ENCODE measurements at places on chromosomes 3 and 15. TPM values are rescaled to one million over a fixed set of nuclear protein-coding genes. Genes with fewer than 3 reads are reported as not detected.

CYP8B1 gene
- not detected for total RNA-seq

WDR82 gene
- 105 TPM for total RNA-seq

HIGD2B gene
- total RNA-seq = not detected

GP9 gene
- total RNA-seq = not detected

FANCD2OS gene
- total RNA-seq = not detected

GRCh38 chr15:28994142-28994830 is 108.5 kb downstream of the APBA2 start:
- DNase-seq = no peak
- H3K27ac ChIP-seq = no peak overlapping the region
- H3K4me1 ChIP-seq = peaks cover 15% of the 10 kb centered on the region
- peaks cover 10% of the 10 kb centered on the region for H3K36me3 ChIP-seq
- no peaks in the 10 kb centered on the region for H3K27me3 ChIP-seq

GRCh38 chr15:97748576-97748975 is 211.9 kb upstream of the ARRDC4 start:
- H3K27ac ChIP-seq = no peak overlapping the region
- no peak for DNase-seq
- H3K4me1 ChIP-seq = no peaks in the 10 kb centered on the region
- no peak overlapping the region for H3K4me3 ChIP-seq
- H3K36me3 ChIP-seq = no peaks in the 10 kb centered on the region

GRCh38 chr15:72284781-72285180 is 12.4 kb upstream of the PARP6 start:
- peaks cover 12% of the 10 kb centered on the region for H3K27me3 ChIP-seq
- no peaks in the 10 kb centered on the region for H3K36me3 ChIP-seq
- DNase-seq = no peak
- no peaks in the 10 kb centered on the region for H3K4me1 ChIP-seq

DNA sequence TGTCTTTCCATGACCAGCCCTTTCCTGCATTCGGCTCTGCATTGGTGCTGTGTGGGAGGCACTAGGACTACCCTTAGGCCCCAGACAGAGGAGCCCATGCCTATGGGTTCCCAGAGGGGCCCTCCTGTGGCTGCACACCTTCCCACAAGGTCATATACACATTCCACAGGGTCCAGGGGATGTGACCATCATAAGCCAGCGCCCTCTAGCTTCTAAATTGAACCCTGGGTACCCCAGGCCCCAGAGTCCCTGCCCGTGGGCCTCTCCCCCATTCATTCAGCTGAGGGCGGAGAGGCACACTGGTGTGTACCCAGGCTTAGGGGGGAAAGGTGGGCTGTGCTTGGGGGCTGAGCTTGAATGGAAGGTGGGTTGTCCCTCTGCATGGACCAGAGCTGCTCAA is 10.2 kb upstream of the SLC6A6 start:
- DNase-seq = no peak
- H3K27me3 ChIP-seq = no peaks in the 10 kb centered on the region
- no peak overlapping the region for H3K4me3 ChIP-seq
- H3K4me1 ChIP-seq = peaks cover 4% of the 10 kb centered on the region
- H3K36me3 ChIP-seq = no peaks in the 10 kb centered on the region
- no peak overlapping the region for H3K27ac ChIP-seq

DNA sequence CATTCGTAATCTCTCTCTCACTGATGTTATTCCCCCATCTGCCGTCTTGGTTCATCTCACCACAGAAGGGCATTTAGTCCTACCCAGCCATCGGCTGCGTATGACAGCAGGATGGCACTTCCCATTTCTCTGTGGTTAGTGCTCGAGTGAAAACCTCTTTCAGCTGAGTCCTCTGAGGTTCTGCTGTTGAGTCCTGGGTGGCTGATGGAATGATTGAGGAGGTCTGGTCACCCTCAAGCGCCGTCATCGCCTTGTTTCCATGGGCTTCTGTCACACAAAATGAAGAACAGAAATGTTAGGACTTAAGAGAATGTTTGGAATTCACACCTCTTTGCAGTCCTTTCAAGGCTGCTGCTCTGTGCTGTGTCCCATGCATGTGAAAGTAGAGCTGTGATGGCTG is 9.4 kb upstream of the SACM1L start:
- no peak for DNase-seq
- H3K27me3 ChIP-seq = peaks cover 3% of the 10 kb centered on the region
- no peak overlapping the region for H3K27ac ChIP-seq
- H3K4me3 ChIP-seq = no peak overlapping the region

DNA sequence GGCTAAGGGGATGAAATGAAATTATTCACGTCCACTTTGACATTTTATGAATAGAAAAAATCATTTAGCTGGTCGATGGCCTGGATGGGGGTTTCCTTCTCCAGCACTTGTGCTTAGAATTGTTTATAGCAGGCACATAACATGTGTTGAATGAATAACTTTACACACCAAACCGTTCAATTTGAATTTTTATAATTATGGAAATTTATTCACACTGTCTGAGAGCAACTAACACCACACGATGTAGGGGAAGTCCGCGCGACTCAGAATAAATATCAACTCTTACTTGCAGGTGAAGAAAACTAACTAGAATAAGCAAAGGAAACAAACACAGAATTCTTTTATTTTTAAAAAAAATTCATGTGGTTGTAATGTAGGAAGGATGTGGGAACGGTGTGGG is 81.3 kb downstream of the MINAR1 start:
- H3K27ac ChIP-seq = no peak overlapping the region
- H3K27me3 ChIP-seq = peaks cover 6% of the 10 kb centered on the region
- H3K36me3 ChIP-seq = no peaks in the 10 kb centered on the region
- H3K4me3 ChIP-seq = no peak overlapping the region
- no peak for DNase-seq

DNA sequence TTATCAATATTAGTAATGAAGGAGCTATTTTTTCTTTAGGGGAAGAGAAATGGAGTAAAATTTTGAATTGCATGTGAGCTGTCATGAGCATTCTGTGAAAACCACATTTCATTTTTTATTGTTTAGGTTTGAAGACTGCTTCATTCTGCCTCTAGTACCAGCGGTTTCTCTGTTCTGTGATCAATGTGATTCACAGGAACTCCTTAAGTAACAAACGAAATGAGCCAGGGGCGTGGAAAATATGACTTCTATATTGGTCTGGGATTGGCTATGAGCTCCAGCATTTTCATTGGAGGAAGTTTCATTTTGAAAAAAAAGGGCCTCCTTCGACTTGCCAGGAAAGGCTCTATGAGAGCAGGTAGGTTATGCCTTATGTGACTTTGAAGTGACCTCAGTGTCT is 13.0 kb downstream of the NIPA2 start:
- peaks cover 23% of the 10 kb centered on the region for H3K36me3 ChIP-seq
- no peak for DNase-seq
- H3K4me3 ChIP-seq = no peak overlapping the region

GRCh38 chr3:133210656-133211055 is 172.5 kb downstream of the TMEM108 start:
- H3K27me3 ChIP-seq = no peaks in the 10 kb centered on the region
- no peak for DNase-seq
- H3K4me3 ChIP-seq = no peak overlapping the region
- H3K36me3 ChIP-seq = no peaks in the 10 kb centered on the region
- H3K27ac ChIP-seq = no peak overlapping the region

- DNase-seq = no peak
- no peaks in the 10 kb centered on the region for H3K27me3 ChIP-seq
- H3K4me1 ChIP-seq = peaks cover 6% of the 10 kb centered on the region
- no peaks in the 10 kb centered on the region for H3K36me3 ChIP-seq
- H3K4me3 ChIP-seq = no peak overlapping the region
These were observed 753.5 kb upstream of the NECTIN3 start for GRCh38 chr3:110318108-110318507.

DNA sequence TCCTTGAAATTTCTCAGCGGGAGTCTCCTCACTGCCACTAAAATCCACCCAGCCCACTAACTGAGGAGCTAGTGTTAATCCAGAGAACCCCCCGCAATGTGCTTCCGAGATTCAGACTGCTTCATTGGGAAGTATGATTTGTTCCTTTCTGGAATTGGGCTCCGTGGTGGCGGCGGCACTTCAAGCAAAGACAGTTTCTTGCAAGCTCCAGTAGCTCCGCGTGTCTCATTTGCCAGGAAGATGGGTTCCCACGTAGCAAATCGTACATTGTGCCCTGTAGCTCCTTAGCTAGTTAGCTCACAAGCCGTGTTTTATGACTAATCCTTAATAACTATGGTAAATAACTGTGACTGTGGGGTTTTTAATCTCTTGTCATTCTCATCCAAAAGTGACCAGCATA is 45.4 kb downstream of the SLC6A1 start:
- H3K4me3 ChIP-seq = no peak overlapping the region
- H3K36me3 ChIP-seq = no peaks in the 10 kb centered on the region
- no peaks in the 10 kb centered on the region for H3K4me1 ChIP-seq

DNA sequence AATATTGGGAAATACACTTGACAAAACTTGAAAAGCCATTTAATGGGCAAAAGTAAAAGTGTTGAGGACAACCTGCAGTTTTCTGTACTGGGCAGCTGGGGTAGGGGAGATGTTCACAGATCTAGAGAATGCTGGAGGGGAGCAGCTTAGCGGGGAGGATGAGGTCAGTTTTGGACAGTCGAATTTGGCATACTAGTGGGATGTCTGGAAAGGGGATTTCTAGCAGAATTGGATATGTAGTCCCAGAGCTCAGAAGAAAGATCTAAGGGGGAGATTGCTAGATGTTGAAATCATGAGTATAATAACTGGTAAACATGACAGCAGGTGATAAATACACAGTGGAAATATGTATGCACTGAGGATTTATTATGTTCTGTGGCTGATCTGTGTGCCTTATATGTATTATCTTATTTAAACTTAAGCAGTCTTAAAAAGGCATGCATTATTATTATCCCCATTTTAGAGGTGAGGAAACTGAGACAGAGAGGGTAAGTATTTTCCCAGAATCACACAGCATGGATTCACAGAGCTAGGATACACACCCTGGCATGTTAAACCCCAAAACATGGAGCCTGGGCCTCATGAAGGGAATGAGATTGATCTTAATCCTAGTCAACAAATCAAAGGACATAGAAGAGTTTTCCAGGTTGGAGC is 42.7 kb downstream of the TLNRD1 start:
- no peak overlapping the region for H3K27ac ChIP-seq
- no peaks in the 10 kb centered on the region for H3K36me3 ChIP-seq
- peaks cover 7% of the 10 kb centered on the region for H3K27me3 ChIP-seq
- no peak for DNase-seq
- H3K4me1 ChIP-seq = no peaks in the 10 kb centered on the region

GRCh38 chr15:101121511-101122090 is 130.2 kb downstream of the CHSY1 start:
- DNase-seq = peak; percentile 64
- H3K4me1 ChIP-seq = peaks cover 11% of the 10 kb centered on the region
- no peaks in the 10 kb centered on the region for H3K27me3 ChIP-seq

DNA sequence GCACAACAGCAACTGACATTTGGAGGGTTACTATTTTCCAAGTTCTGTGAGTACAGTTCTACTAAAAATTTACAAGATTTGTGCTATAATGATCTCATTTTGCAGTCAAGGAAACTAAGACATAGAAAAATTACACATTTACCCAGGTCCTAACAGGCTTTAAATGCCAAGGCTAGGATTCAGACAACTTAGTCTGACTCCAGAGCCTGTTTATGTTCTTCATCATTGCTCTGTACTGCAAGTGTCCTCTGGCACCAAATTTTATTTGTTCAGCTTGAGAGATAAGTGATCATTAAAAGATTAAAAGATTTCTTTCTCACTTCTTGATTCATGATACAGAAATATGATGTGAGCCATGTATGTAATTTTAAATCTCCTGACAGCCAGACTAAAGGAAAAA is 290.8 kb downstream of the UBE2E2 start:
- H3K36me3 ChIP-seq = no peaks in the 10 kb centered on the region

- H3K36me3 ChIP-seq = peaks cover 9% of the 10 kb centered on the region
- H3K4me3 ChIP-seq = no peak overlapping the region
- peaks cover 4% of the 10 kb centered on the region for H3K4me1 ChIP-seq
- no peak for DNase-seq
These were observed 274.6 kb upstream of the ROPN1 start for GRCh38 chr3:124266487-124266886.

- H3K4me3 ChIP-seq = no peak overlapping the region
- no peak for DNase-seq
- H3K27me3 ChIP-seq = peaks cover 66% of the 10 kb centered on the region
- H3K36me3 ChIP-seq = no peaks in the 10 kb centered on the region
These were observed 23.9 kb downstream of the CCDC33 start for GRCh38 chr15:74259821-74260607.

DNA sequence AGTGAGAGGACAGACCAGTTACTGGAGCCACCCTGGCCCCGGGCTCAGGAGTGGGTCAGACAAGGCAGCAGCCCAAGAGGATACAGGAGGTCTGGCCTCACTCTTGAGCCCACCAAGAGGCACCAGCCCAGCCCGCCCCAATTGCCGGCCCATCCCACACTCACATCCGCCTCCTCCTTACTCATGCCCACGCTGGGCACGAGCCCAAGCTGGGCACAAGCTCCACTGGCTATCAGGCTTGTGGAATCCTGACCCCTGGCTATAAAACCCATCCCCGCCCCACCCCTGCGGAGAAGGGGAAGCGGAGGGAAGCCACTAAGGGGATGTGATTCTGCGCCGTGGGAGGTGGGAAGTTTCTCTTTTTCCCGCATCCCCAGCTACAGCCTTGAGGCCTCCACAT is 25.9 kb downstream of the ADCY5 start:
- H3K27me3 ChIP-seq = peaks cover 31% of the 10 kb centered on the region
- DNase-seq = no peak
- peaks cover 4% of the 10 kb centered on the region for H3K4me1 ChIP-seq
- H3K36me3 ChIP-seq = no peaks in the 10 kb centered on the region

- no peaks in the 10 kb centered on the region for H3K27me3 ChIP-seq
- H3K4me1 ChIP-seq = peaks cover 18% of the 10 kb centered on the region
- H3K27ac ChIP-seq = peak overlapping the region; percentile 99
- H3K4me3 ChIP-seq = no peak overlapping the region
These were observed 9.5 kb upstream of the TRIM69 start for GRCh38 chr15:44726568-44727484.

DNA sequence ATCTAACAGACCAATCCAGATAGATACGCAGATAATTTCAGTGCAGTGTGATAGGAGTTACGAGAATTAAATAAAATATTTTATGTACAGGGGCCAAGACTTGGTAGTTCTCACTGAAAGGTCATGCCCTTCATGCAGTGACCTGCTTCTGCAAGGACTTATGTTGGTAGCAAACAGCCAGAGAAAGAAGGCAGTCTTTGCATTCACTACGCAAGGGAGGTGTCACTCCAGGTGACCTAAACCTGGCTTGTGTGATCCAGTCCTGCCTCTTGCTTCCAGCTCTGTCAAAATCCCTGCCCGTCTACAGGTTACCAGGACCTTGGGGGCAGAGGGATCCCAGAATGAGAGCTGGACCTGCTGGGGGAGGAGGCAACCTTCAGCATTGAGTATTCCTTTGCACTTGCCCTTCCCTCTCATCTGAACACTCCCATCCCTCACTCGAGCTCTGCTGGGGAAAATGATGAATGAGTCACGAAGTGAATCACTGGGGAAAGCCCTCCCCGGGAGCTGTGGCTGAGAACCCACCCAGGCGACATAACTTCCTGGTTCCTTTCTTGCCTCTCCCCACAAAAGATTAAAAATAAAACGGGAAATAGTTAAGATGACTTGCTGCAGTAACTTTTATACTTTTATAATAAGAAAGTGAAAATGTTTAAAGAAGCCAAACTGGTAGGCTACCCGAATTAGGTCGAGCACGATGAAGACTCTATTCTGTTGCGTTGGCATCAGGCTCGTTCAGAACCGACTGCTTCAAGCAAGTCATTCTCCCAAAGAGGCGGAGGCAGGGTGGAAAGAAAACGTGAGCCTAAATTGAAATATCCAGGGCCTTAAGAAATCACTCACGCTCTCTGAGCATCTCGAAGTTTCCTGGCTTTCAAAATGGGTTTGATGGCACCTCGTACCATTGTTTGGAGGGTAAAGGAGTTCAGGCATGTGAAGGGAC is 216.1 kb downstream of the SLCO3A1 start:
- H3K27me3 ChIP-seq = peaks cover 37% of the 10 kb centered on the region
- no peaks in the 10 kb centered on the region for H3K36me3 ChIP-seq

- no peak for DNase-seq
- no peak overlapping the region for H3K4me3 ChIP-seq
- no peaks in the 10 kb centered on the region for H3K4me1 ChIP-seq
- no peaks in the 10 kb centered on the region for H3K27me3 ChIP-seq
- no peaks in the 10 kb centered on the region for H3K36me3 ChIP-seq
These were observed 108.6 kb upstream of the AADACL2 start for GRCh38 chr3:151625086-151625485.
